ENCODE measurements at places on chromosomes 4 and X.

GRCh38 chr4:108110450-108110849 lies 58.3 kb downstream of the LEF1 start:
- DNase-seq: no peak

DNA sequence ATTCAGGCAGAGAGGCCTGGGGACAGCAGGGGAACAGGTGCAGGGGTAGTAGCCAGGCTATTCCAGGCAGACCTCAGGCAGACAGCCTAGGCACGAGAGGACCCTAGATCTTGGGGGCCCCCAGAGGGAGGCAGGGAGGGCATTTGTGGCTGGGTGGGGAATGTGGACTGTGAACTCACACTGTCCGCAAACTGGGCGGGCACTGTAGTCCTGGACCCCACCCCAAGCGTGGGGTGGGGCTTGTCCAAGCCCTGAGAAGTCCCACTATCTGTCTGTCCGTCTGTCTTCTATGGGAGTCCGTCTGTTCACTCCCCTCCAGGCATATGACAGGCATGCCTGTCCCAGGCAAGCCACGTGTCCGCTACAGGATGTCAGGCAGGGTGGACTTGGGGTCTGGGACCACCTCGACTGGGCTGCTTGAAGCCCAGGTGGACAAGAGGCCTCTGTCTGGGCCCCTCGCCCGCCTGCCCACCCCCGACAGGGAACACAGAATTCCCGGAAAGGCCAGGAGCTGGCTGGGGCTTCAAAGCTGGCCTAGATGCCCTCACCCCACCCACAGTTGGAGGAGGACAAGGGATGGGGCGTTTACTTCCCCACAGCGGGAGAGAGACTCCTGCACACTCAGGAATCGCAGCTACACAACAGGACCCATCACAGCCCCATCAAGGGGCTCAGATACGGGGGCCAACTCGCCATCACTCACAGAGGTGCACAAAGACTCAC lies at the start of gene SLC38A5:
TSS of gene SLC38A5 (minus strand) at position 151 of the 723 bp plus-strand sequence. CDS start 2,336 bp downstream, outside the sequence.
- no peak for DNase-seq

- no peak for DNase-seq
Measured at GRCh38 chr4:184096561-184097240, 121.0 kb downstream of the ENPP6 start.

DNA sequence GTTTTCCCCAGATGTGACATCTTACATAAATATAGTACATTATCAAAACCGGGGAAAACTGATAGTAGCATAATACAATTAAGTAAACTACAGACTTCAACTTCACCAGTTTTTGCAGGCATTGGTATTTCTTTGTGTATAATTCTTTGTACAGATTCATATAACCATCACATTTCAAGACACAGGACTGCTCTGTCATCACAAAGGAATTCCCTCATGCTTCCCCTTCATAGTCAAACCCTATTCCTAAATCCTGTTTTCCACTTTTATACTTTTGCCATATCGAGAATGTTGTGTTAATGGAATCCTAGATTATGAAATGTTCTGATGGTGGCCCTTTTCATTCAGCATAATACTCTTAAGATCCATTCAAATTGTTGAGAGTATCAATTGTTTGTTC lies 36.0 kb downstream of the STIM2 start:
- no peak for DNase-seq

DNA sequence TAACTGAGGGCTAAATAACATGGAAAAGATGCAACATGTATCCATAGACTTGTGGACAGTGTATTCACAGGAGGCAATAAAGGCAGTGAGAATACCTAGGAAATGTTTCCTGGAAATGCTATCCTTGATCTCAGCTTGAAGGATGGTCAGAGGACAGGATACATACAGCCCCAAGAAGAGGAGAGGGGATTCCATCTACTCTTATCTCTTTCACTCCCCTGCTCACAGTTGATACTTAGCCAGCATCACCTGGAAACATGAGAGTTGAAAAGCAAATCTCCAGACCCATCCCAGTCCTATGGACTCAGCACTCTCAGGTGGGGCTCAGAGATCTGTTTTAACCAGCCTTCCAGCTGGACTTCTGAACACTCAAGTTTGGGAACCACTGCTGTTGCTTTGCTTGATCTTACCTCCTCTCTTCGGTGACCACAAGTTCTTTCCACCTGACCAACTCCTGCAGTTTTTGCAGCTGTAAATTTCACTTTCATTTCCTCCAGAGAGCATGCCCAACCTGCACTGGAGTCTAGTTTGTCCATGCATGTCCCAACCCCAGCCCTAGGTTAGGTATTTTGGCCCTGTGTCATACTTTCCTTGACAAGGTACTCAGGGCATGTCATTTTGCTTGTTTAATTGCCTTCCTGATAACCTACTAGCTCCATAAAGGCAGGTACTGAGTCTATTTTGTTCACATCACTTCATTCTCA lies 10.4 kb downstream of the RELL1 start:
- no peak for DNase-seq

- DNase-seq: no peak
Measured at GRCh38 chr4:79224777-79225104, 101.1 kb downstream of the NAA11 start.

GRCh38 chr4:168541266-168541953 lies 44.6 kb downstream of the PALLD start:
- no peak for DNase-seq

- DNase-seq: no peak
Measured at GRCh38 chr4:77877771-77878565, 15.3 kb downstream of the MRPL1 start.

DNA sequence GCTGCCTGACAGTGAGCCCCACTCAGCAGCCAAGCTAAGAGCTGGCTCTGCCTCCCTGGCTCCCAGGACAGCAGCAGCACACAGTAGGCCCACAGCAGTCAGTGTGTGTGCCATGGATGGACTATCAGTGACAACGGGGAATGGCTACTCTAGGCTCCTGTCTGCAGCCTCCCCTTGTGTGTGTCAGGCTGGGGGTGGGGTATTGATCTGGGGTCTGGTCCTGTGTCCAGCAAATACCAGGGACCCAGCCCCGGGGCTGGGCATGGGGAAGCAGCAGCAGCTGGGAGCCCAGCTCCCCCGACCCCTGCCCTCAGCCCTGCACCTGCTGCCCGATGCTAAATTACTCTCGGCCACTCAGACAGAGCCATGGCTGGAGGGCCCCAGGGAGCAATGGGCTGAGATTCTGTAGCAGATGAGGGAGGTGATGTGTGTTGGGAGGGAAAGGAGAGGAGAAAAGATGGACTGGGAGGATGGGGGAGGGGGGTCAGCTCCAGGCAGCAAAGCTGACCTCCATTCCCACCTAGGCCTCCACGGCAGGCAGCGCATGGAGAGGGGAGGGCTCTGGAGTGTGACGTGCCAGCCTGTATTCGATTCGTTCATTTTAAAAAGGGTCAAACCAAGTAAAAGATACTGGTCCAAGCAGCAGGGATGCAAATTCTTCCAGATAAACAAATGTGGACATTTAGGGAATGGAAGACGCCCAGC lies 61.3 kb upstream of the CRMP1 start:
- no peak for DNase-seq

DNA sequence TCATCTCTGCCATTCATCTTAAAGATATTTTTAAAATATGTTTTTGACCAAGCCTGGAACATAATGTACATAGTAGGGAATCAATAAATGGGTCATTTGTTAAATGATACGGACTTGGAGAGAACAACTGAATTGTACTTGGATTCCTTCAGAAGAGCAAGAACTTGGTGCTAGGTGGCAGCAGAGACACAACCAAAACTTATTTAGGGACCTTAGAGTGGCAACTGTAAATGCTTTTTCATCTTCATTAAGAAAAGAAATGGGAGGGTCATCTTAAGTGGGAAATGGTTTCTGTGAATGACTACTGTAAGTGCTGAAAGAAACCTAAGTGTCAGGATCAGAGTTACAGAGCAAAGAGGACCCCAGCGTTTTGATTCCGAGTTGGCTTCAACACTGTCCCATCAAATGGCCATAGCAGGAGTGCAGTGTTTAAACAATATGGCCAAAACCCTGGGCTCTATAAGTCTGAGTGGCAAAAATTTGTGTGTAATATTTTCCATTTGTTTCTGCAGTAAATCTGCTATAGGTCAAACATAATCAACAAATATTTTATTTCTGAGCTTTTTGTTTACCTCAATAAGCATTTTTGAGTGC lies 213.6 kb downstream of the PALLD start:
- no peak for DNase-seq

DNA sequence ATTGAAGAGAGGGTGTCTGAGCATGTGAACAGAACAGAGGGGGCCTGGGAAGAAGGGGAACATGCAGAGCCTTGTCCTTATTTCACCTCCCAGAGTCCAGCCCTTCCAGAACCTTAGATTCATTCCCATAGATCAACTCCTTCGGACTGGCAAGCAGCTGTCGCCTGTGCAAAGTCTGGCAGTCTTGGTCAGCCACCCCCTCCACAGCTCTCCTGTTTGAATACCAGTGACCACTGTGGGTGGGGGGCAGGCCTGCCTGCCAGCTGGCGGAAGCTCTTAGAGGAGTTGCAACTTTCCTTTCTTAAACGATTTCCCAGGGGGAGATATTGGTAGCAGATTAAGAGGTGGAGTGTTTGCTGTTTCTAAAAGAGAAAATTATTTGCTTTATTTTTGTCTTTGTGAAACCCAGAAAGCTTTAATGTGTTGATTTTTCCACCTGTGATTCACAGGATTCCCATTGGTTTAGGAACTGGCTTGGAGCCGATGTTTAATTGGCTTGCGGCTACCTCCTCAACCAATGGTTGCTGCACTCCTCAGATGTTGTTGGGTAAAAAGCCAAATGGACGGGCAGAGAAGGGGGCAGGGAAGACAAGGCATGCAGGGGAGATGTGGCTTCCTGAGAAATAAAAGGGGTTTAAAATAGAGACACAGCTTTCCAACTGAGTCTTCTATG lies 62.2 kb upstream of the PRPS1 start:
- DNase-seq: no peak

GRCh38 chrX:20394451-20394850 lies 127.7 kb upstream of the RPS6KA3 start:
- no peak for DNase-seq

GRCh38 chr4:185995665-185996064 lies 73.3 kb upstream of the TLR3 start:
- DNase-seq: no peak

- no peak for DNase-seq
Measured at GRCh38 chr4:1459722-1460511, 53.7 kb upstream of the NKX1-1 start.

GRCh38 chr4:42816189-42816879 lies 76.2 kb upstream of the GRXCR1 start:
- DNase-seq: no peak

GRCh38 chr4:48944756-48945241 lies 38.2 kb upstream of the OCIAD2 start:
- peak; percentile 59 for DNase-seq

GRCh38 chrX:147217334-147217733 lies 402.8 kb upstream of the CXorf51A start:
- DNase-seq: no peak
